ENCODE measurements at places on chromosomes 2 and 18.

GRCh38 chr18:67639872-67640271, 123.4 kb upstream of the DSEL start:
- no peak for DNase-seq

- DNase-seq: no peak
These were observed 372.6 kb downstream of the SLC4A3 start for GRCh38 chr2:220000080-220000479.

DNA sequence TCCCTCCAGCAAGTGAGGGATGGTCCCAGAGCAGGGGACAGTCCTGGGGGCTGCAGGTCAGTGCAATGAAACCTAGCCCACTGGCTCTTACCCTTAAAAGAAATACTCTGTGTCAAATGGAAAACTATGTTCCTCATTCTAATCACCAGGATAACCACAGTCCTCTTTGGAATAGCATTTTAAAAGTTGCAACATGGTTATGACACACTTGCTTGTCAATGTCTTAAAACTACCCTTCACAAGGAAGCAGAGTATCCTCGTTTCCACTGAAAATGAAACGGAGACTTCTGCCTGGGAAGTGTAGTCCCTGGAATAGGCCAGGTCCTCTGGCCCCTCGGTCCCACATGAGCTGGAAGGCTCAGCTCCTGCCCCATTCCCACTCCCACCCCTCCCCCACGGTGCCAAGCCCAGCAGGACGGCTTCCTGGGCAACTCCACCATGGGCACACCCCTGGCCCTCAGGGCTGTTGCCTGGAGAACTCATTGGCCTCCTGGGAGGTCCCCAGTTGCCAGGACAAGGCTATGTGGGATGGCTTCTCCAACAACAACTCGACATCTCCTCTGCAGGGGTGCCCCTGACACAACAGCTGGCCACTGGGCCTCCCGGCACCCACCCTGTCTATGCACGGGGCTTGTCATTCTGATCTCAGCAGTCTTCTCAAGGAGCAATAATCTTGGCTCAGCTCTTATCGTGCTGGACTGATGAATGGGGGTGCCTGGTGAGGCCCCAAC, 38.3 kb upstream of the ST3GAL5 start:
- DNase-seq: no peak

GRCh38 chr2:184402381-184402780, 195.9 kb upstream of the ZNF804A start:
- DNase-seq: no peak

GRCh38 chr18:2547477-2548087, 23.7 kb downstream of the METTL4 start:
- no peak for DNase-seq

DNA sequence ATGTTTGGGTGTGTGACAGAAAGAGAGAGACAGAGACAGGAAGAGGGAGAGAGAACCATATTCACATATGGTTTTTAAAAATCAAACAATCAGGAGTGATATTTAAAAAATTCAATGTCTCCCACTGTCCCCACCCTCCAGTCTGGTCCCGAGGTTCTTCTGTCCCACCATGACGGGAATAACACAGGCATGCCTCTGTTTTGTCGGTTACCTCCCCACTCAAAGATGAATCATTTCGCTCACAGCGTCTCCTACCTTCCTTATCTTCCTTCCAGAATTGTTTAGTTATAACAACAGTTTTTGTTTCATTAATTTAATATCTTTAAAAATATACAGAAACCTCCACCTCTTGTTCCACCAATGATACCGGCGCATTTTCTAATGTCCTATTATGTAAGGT, 113.0 kb downstream of the KCNF1 start:
- no peak for DNase-seq

- DNase-seq: no peak
These were observed 194.5 kb downstream of the DNER start for GRCh38 chr2:229519655-229520430.

DNA sequence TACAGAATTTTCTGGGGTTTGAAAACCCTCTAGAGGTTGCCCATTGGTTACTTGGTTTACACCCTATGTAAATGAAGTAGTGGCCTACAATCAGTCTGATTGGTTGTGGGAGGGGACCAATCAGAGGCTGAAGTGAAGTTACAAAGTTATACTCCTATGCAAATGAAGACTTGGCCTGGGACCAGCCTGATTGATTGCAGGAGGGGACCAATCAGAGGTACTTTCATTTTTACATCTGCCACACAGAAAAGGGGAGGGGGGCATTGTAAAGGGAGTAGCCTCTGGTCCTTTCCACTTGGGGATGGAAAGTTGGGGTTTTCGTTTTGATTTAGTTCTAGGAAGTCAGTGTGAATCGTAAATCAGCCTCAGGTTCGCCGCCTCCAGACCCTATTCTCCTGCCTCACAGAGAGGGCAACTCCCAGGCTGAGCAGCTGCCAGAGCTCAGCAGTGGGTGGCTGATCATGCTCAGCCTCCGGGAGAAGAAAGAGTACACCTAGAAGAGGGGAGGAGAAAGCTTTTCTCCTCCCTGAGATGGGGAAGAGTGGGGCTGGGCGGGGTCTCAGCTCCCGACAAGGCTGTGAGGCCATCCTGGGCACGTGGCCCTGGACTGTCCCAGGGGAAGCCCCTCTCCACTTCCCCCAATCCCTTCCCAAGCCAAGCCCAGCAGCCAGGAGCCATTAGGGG, 372.5 kb downstream of the GALR1 start:
- no peak for DNase-seq

DNA sequence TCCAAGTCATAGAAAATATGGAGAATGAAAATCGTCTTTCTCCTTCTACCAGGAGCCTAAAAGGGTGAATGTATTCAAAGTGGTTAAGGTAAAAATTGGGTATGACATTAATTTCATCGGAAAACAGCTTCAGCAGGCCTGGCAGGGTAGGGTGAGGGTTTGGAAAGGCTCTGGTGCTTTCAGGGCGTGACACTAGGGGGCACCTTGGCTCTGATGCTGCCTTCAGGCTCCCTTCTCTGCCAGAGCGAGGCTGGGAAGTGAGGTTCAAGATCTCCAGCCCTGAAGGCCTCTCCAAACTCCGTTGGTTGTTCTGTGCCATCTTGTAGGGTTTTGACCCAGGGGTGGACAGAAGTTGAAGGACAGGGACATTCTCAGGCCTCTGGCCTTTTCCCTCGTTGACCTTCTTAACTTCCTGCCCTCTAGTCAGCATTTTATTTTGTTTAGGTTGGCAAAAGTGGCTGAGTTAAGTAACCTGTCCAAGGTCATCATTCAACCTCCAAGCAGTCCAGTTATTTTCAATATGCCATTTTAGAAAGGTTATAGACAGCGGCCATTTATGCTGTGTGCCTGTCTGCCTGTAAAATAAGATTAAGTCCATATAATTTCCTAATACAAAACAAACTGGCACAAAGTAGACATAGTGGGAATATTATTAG, 40.3 kb downstream of the EML6 start:
- no peak for DNase-seq

DNA sequence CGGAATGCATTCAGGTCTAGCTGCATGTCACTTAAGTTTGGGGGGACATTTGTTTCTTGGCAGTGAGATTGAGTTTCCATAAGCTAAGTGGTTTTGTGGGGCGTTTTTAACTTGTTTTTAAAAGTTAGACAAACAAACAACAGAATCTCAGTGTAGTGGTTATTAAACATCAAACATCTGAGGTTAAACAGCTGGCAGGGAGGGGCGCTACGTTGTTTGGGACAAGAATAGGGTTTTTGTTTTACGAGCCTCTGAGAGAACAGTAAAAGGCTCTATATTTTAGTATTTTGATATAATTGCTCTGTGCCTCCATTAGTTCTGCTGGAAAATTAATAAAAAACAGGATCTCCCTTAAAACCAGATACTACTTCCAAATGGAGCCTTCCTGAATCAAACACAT, 41.6 kb upstream of the TMEM177 start:
- DNase-seq: no peak

DNA sequence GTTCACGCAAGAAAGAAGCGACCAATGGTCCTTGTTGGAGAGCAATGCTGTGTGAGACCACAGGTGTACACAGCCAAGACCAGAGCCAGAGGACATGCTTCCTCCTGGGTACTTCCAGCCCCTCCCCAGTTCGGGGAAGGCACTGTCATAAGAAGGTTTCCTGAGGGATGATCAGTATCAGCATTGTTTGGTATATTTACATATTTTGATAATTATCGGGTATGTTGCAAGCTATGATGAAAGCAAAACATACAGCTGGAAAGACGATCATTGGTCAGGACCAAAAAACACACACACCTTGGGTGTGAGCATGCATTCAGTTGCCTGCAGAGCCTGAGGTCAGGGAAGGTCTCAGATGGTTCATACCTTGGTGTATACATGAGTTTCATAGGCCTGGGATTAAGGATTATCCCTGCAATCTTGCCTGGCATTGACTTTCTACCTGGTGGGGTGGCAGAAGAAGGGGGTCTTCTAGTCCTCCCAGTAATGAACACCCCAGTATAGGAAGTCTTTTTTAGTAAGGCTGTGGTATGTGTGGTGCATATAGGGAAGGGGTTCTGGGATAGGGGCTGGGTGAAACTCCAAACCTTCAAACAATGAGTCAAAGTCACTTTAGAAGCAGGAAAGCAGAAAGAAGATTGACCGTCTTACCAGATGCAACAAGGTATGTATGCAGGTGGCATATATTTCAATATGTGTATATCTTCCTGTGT, 2.9 kb downstream of the SERPINB2 start:
- no peak for DNase-seq

GRCh38 chr2:59921743-59922142, 631.7 kb downstream of the BCL11A start:
- DNase-seq: no peak

DNA sequence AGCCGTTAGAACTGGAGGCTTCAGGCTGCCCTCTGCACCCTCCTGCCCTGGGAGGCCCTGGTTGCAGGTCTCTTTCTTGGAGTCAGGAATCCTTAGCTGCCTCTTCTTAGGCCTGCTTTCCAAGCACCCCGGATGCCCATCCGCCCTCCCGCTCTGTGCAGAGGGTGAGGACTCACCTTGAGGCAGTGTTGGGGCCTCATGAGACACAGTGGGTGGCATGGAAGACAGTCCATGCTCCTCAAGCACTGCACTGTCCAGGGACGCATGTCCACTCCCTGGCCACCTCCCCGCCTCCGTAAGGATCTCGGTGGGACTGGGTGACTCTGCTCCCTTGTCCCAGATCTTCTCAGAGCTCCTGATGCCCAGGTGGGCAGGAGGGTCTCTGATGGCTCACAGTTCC, 5.7 kb upstream of the TRAF3IP1 start:
- DNase-seq: no peak

DNA sequence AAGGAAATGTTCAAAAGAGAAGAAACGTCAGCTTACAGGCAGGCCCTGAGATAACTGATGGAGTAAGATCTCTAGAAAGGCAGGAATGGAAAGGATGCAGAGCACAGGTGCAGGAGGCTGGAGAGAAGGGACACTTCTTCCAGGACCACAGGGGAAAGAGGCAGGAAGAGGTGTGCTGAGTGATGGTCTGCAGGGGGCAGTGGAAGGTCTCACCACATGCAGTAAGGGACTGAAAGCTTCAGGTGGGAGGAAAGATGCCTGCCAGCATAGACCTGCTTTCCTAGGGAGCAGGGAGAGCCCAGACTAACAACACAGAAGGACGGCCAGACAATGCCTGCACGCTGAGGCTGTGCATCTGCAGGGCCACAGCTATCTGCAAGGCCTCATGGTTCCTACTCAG, 156.8 kb downstream of the L3MBTL4 start:
- DNase-seq: no peak

Measured in activated T-cell treated with anti-CD3 and anti-CD28 coated beads for 4 hours (primary cell).